Activated T-helper 17 cell treated with anti-CD3 and anti-CD28 coated beads, Interleukin-2, amount 50 U/mL, for 72 hours (primary cell): ENCODE measurements at places on chromosomes 7 and 10. TPM values are rescaled to one million over a fixed set of nuclear protein-coding genes. Genes with fewer than 3 reads are reported as not detected.

Gene EPHB6
- 14.9 TPM for total RNA-seq

Gene CALCR
- not detected for total RNA-seq

Gene SEPHS1
- total RNA-seq = 73.7 TPM

Gene JAKMIP3
- total RNA-seq = 1.2 TPM

Gene C10orf62
- total RNA-seq = not detected

Gene OR13A1
- total RNA-seq = not detected

Gene GNGT1
- not detected for total RNA-seq

Gene CCL26
- total RNA-seq = not detected

Gene C10orf67
- total RNA-seq = 0.21 TPM

Gene CLCN1
- total RNA-seq = 0.11 TPM

Gene RBM20
- 0.16 TPM for total RNA-seq

Gene HKDC1
- total RNA-seq = 0.42 TPM

Gene RARRES2
- not detected for total RNA-seq

Gene ETV1
- 1.7 TPM for total RNA-seq
